Fibroblast of skin of back (primary cell): ENCODE measurements at places on chromosomes 11 and 22.

DNA sequence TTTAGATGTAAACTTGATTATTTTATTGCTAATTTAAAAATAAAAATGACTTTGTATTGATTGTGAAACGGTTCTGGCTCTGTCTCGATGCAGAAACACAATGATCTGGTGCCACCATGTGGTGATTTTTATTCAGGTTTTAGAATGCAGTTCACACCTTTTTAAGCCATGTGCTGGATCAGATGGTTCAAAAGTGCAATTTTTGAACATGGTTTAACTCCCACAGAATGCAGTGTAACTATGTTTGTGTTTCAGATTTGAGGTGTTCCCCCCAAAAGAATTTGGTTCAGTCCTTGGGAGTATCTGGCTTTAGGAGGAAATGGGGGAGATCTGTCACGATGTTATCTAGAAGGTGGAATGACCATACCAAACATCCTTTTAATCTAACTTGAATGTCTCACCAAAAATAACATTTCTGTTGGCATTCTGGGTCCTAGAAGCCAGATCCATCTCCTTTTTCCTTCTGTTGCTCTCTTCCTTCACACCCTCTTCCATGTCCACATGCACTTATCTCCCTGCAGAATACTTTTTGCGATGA, 7.9 kb downstream of the MRPL16 start:
- peak; percentile 45 for DNase-seq

DNA sequence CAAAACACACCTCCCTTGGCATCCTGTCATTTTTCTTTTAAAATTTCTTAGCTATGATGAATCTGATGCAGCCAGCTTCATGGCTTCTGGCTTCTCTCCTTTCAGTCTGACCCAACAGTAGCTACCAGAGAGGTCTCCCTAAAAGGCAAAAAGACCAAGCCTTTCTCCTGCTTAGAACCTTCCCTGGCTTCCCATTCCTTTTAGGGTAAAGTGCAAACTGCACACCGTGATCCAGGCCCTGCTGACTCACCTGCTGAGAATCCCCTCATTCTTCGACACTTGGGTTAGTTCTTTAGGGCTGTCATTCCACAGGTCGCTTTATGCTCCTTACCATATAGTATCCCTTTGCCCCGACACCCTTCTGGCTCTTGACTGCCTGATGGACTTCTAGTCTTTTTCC, 362.4 kb downstream of the MIAT start:
- DNase-seq, result peak; percentile 77

DNA sequence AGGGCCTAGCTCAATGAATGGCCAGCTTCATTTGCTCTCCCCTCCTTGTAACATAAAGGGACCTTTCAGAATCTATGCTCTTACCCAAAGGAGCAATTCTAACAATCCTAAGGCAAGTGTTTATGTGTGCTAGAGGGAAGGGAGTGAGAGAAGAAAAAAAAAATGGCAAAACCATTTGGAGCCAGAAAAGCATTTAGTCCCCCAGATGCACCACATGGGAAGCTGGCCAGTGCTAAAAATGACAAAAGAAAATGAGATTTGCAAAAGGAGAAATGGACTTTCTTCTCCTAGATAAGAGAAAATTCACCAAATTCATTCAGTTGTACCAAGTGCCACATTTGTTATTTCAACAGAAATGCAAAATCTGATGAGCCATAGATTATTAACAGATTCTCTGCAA, 52.8 kb downstream of the SERGEF start:
- no peak for DNase-seq

- DNase-seq, result peak; percentile 67
Measured at GRCh38 chr11:11608783-11609232, 13.0 kb downstream of the GALNT18 start.

GRCh38 chr11:87437844-87438223, 400.1 kb downstream of the TMEM135 start:
- DNase-seq, result peak; percentile 91

DNA sequence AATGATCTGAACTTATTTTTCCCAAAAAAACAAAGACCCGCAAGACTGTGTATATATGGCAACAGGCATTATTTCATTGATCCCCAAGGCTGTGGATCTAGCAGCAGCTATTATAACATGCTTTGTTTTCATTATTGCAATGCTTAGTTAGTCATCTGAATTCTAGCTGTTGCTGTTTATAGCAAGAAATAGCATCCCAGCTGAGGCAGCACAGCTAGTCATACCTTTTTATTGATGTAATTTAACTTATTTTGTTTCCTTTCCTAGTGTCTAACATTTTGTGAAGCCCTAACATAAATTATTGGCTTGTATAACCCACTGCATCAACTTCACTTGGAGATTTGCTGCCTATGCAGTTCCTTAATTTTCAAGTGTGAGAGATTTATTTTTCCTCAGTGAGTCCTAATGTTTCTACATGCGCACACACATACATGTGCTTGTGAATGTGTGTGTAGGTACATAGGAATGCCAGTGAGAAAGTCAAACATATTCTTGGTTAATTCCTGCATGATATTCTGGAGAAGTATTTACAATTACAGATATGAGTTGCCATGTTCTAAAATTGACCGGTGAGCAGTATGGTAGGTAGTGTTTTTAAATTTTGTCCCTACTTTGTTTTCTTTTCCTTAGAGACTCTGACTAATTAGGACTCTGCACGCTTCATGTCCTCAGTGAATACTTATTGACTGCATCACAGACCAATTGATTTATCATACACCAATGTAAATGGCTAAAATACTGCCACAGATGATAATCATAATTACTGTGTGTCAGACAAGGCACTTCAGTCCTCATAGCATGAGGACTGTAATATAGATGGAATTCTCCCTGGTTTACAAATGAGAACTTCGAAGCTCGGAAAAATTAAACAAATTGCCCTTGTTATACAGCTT, 119.3 kb downstream of the WNT11 start:
- peak; percentile 74 for DNase-seq

DNA sequence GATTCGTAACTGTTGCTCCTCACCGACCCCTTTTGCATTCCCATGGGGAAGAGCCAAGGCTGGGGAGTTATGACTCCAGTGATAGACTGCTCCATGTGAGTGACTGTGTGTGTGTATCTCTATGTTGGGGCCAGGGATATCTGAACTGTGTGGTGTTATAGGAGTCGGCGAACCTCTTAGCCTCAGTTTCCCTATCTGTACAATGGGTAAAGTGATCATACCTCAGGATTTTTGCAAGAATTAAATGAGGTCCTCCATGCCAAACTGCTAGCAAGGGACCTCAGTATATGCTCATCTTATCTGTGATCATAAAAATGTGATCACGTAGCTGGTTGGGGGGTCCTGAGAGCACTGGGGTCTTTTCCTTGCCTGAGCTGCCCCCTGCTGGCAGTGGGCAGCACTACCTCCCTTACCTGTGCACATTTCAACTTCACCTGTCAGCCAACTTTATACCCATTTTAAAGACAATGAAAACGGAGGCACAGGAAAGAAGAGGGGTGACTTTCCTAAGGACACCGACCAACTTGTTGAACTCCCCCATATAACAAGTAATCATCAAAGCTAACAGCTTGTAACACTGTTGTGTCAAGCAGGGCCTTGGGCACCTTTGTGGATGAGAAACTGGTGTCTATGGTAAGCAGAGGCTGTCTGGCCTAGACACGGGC, 1.4 kb upstream of the DPP3 start:
- DNase-seq, result no peak

GRCh38 chr11:67649634-67650510, 658 bp downstream of the ACY3 start:
- no peak for DNase-seq

DNA sequence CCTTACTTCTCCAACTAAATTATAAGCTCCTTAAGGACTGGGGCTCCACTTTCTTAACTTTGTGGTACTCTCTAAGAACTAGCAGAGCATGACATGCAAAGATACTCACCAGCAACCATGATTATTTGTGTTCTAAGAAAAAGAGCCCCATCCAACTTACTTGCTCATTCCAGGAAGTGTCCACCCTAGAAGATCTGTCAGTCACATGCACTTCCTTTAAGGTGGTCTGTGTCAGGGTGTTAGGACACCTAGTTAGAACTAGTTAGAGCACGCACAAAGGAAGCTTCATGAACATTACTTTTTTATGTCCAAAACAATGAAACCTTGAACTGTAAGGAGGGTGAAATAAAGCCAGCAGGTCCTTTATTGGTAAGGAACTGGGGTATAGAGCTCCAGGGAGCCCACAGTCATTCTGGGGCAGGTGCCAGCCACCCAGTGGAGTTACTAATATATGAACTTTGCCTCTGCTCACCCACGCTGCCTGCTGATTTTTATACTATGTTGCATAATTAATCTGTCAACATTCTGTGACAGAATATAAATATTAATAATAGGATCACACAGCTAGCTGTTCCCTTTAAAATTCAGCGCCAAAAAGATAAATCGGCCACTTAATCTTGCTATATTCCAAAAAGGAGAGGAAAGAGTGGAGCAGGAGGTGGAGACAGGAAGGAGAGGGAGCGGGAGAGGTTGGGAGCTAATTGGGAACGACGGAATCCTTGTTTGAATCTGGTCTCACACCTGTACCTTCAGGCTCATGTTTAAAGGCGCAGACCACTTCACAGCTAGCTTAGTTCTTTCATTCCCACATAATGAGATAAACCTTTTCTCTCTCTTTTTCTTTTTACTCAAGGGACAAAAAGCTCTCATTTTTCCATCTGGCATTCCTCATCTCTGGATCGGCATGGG, 755.0 kb downstream of the OPCML start:
- DNase-seq, result no peak

GRCh38 chr11:115166820-115167219, 337.4 kb downstream of the CADM1 start:
- no peak for DNase-seq

- DNase-seq, result peak; percentile 59
Measured at GRCh38 chr11:130945896-130946295, 29.6 kb upstream of the SNX19 start.

- no peak for DNase-seq
Measured at GRCh38 chr22:38864361-38865191, 7.4 kb downstream of the CBX6 start.

GRCh38 chr11:105328061-105328460, 188.5 kb upstream of the CARD18 start:
- DNase-seq, result no peak

DNA sequence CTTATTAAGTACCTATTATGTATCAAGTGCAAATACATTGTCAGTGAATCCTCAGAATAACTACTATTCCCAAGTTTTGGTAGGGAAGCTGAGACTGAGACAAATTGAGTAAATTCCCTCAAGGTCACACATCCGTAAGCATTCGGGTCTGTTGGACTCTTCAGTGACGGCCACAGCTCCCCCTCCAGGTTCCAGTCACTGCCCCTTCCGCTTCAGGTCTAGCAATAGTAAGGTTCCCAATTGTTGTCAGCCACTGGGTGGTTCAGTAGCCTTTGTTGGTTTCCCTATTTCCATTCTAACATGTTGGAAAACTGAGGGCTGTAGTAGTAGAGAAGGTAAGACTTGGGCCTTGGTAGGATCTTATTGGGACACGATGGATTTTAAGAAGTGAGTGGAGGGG, 54.9 kb upstream of the TNRC6B start:
- DNase-seq, result no peak

DNA sequence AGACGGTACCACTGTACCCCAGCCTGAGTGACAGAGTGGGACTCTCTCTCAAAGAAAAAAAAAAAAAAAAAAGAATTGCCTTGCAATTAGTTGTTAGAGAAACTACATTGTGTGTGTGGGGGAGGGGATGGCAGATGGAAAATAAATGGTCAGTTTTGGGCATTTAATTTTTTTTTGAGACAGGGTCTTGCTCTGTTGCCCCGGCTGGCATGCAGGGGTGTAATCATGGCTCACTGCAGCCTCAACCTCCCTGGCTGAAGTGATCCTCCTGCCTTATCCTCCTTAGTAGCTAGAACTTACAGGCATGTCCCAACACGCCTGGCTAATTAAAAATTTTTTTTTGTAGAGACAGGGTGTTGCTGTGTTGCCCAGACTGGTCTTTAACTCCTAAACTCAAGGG, 36.4 kb downstream of the WEE1 start:
- no peak for DNase-seq

GRCh38 chr11:34791780-34792542, 124.2 kb downstream of the APIP start:
- DNase-seq, result no peak

GRCh38 chr11:117300283-117300663, 9.1 kb downstream of the BACE1-AS start:
- peak; percentile 24 for DNase-seq

DNA sequence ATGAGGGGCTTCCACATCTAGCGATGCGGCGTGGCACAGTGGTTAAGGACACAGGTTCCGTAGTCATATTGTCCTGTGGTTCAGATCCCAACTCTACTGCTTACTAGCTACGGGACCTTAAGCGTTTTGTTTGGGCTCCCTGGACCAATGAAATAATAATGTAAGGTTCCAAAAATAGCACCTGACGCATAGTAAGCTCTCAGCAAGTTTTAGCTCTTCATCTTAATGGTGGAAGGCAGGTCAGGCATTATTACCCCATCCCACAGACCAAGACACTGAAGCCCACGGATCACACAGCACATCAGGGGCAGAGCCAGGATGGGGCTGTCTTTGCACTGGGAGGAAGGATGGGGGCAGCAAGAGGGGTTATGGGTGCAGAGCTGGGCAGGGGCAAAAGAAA, 13.0 kb downstream of the DNAJB13 start:
- no peak for DNase-seq

GRCh38 chr11:34245041-34245440, 112.8 kb downstream of the ABTB2 start:
- no peak for DNase-seq

DNA sequence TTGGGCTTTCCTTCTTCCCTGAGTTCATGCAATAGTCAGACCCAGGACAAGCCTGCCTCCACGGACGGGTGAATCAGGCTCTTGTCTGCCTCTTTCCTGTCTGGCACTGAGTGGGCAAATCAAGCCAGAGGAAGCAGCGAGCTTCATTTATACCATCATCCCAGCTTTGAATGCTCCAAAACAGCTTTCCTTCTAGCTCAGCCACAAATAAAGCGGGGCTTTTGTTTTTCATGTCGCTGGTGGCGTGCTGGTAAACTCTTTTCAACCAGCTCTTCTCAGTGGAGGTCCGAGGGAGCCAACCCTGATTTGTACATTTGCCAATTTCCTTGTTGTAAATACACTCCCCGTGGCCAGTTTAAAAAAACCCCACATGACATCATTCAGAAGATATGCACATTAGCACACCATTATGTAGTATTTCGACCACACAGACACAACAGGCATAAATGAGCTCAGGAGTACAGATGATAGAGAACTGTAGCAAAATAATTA, 8.6 kb downstream of the C11orf91 start:
- peak; percentile 98 for DNase-seq

DNA sequence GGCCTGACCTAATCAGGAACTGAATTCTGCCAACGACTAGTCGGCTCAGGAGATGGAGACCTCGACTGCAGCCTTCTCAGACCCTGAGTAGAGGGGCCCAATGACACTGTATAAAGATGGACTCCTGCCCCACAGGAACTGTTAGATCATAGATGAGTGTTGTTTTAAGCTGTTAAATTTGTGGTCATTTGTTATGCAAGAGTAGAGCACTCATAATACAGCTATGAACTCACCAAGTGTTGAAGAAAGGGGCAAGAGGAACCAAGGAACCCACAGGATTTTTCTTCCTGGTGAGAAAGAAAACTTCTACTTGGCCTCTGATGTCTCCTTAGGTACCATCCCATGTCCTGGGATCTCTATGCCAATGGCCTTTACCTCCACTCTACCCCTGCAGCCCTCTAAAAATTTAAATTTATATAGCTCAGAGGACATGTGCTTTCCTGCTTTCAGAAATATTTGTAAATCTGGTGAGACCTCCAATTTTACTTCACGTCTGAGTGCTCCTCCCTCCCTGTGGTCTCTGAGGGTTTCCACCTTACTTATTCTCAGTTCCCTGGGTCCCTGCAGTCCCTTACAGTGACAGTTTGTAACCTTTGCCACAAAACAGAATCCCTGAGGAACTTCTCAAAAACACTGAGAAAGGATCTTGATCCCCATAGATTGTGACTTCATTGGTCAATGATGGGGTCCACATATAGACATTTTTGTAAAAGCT, 256.3 kb upstream of the ARHGAP20 start:
- peak; percentile 11 for DNase-seq
